GM23248 (cell line): ENCODE measurements at places on chromosomes 6 and 20. TPM values are rescaled to one million over a fixed set of nuclear protein-coding genes. Genes with fewer than 3 reads are reported as not detected.

Gene JAG1
- total RNA-seq = 4.8 and 8.4 TPM in 2 replicates

Gene HLA-DMB
- total RNA-seq = not detected in 2 replicates

Gene SPATA2
- 3.1 and 4.8 TPM in 2 replicates for total RNA-seq

Gene BPIFB1
- not detected in 2 replicates for total RNA-seq

Gene TDRD6
- total RNA-seq = not detected in 2 replicates

Gene CST4
- total RNA-seq = not detected in 2 replicates
